ENCODE measurements at places on chromosomes 6 and 20.

- DNase-seq = no peak
These were observed 148.1 kb upstream of the MYLIP start for GRCh38 chr6:15980801-15981200.

DNA sequence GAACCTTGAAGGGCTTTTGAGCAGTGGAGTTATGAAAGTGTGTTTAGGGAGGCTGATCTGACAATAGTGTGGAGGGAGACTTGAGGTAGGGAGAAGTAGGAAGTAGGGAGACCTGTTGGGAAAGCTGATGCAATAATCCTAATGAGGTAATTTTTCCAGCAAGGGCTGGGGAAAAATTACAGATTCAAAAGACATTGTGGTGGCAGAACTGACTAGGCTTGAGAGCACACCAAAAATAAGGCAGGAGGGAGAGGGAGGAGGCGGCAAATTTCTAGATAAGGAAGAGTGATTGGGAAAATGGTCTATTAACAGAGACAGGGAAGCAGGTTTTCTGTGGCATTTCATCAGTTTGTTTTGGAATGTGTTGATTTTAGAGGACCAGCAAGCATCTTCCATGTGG lies 5.5 kb downstream of the PRRT1 start:
- no peak for DNase-seq

DNA sequence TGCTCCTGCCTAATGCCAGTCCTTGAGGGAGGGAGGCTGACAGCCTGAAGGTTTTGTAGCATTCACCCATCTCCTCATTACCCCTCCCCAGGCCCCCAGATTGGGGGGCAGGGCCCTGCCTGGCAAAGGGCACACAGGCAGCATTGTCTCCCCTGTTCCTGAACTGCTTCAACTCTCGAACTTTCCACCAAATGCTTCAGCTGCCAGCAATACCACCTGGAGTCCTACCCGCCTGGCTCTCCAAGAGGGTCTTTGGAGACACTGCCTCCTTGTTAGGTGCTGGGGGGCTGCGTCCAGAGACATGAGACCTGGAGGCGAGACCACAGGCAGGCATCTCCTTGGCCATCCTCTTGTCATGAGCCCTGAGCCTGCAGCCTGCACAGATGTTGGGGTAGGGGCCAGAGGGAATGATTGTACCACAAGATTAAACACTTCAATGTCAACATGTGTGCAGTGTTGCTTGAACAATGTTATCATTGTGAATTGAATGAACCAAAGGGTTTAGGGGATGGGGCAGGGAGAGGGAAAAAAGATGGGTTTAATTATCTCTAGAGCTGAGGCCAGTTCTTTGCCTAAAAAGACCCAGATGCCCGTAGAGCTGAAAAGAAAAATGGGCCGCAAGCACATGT lies 25.0 kb downstream of the BMP7 start:
- DNase-seq = no peak

GRCh38 chr20:35087355-35087754 lies 5.3 kb downstream of the TRPC4AP start:
- no peak for DNase-seq

DNA sequence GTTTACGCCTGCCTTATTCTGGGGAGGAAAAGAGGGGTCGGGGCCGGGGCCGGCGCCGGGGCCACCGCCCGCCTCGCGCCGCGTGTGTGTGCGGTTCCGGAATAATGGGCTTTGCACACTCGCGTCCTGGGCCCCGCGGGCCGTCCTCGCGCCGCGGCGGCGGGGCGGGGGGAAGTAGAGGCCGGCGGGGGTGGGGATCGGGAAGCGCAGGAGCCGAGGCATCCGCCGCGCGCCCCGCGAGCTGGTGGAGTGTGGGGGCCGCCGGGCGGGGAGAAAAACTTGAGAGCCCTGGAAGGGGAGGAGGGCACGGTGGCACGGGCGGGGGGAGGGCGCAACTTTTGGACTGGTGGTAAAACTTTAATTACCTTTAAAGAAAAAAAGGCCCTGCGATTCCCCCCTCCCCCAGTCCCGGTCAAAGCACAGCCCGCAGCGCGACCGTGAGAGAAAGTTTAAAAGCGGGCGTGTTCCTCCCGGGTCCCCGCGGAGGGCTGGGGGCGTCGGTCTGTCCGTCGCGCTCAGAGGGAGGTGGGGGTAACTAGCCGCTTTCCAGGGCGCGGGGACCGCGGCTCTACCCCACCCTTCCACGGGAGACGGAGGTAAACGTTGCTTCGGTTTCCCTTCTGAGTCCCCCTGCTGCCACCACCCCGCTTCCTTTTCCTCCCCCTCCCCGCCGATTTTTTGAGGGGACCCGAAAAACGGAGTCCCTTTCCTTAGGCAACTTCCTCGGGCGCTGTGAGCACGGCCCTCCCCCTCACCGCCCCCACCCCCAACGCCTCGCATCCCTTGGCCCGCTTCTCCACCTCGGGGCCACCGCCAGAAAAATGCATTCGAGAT lies 1.9 kb downstream of the L3MBTL3 start:
- peak; percentile 21 for DNase-seq

All from HuH-7.5 (cell line).